Psoas muscle (tissue), 8 donors: ENCODE measurements at places on chromosomes 6 and 20. TPM values are rescaled to one million over a fixed set of nuclear protein-coding genes. Genes with fewer than 3 reads are reported as not detected.

DNA sequence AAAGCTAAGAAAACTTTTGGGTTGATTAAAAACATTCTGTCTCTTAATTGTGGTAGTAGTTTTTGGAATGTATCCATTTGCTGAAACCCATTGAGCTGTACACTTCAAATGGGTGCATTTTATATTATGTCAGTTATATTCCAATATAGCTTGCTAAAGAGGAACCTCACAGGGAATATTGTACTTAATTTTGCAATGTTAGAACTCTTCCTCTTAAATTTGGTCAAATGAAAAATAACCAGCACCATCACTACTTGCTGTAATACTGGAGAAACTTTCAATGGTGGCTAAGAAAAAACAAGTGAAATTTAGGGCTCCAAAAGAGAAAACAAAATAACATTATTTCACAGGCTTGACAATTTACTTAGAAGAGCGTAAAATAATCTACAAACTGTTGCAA lies 651.5 kb downstream of the MAFB start:
- DNase-seq = no peak

GRCh38 chr6:101393251-101393828 lies at the start of gene GRIK2:
GRIK2 (plus strand) TSS chr6:101393708.
- no peak for DNase-seq

DNA sequence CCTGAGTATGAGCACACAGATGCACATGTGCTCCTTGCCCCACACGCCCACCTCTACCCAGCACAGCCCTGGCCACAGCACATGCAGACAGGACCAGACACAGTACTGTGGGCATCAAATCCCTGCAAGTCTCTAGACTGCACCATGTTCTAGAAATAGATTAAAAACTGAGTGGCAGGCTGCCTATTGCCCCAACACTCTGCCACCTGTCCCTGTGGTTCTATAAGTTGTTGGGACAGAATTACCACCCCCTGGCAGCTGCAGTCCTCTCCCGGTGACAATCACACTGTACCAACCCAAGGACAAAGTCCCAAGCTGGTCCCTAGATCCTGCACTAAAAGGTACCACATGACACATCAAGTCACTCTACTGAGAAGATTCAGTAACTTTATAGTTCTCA lies 70.2 kb downstream of the B3GAT2 start:
- DNase-seq = no peak

DNA sequence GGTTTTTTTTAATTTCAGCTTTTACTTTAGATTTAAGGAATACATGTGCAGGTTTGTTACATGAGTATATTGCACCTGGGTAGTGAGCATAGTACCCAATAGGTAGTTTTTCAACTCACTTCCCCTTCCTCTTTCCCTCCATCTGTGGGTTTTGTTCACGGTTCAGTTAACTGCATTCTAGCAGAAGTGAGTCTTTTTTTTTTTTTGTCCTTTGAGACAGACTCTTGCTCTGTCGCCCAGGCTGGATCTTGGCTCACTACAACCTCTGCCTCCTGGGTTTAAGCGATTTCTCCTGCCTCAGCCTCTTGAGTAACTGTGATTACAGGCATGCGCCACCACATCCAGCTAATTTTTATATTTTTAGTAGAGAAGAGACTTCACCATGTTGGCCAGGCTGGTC lies 8.7 kb downstream of the UBR2 start:
- DNase-seq = no peak

- no peak for DNase-seq
Observed at GRCh38 chr20:39211060-39211748, 249.1 kb downstream of the DHX35 start.

The IPCEF1 gene
- 0.03 TPM for polyA plus RNA-seq

DNA sequence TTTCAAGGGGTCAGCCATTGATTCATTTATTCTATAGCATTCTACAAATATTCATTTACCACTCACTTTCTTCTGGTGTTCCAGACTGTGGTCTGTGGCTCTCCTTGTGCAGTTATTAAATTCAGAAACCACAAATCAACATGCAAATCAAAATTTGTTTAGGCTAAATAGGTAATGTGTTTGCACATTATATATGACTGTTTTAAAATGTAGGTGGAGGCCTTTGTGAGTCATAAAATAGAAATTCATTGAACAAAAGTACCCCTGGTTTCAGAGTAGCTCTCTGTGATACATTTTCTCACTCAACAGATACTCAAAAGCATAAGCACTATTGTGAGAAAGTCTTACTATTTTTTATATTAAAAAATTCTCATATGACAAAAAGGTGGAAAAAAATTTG lies 385.5 kb upstream of the TSHZ2 start:
- no peak for DNase-seq

DNA sequence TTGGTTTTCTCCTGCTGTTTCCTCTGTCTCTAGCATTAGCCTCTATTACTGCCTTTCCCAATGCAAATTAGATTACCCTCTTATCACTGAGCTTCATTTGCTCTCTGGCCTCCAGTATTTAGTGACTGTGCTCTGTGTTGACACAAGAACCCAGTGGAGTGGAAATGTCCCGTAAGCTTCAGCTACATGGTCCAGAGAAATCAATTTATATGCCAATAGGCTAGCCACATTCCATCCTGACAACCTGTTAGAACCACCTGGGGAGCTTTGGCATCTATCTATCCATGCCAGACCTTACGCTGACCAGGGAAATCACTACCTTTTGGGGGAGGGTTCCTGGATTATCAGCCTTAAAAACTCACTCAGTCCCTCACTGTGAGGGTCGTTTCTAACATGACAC lies 459.6 kb downstream of the UTRN start:
- DNase-seq = no peak

DNA sequence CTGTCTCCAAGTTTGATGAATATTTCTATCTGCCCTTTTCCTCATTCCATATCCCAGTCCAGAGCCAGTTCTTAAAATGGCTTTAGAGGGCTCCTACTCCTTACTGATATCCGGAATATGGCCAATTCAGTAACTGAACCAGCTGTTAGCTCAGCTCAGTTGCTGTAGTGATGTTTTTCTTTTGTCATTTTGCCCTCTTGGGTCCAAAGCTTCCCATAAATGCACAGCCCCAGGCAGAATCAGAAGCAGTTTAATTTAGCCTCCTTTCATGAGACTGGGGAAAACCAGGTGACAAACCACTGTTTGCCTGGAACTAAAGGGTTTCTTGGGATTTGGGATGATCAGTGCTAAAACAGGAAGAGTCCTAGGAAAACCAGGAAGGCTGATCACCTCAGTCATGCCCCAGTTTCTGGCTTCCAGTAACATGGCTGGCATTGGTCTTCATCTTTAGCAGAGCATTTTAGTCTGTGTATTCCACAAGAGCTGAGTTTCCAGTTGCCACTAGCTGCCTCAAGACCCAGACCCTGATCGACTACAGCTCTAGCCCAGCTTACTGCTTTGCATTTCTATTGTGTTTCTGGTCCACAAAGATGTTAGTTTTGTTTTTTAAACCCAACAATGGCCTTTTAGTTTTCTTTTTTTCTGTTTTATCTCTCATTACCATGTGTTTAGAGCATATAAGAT lies 40.6 kb upstream of the REV3L start:
- no peak for DNase-seq

DNA sequence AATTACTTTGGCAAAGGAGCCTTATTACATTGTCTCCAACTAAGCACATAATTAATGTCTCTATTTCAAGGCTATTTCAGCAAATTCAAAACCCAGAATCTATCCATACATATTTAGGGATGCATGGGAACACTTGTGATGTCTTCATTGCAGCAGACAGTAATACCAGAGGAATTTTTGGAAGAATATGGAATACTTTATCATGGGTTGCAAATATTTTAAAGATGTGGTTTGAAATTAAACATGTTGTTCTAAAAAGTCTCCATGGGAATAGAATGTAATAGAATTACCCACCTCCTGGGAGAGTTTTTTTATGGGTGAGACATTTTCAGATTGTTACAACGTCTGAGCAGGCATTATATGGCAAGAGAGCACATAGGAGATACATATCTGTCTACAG lies 170.8 kb downstream of the KCNQ5 start:
- no peak for DNase-seq

DNA sequence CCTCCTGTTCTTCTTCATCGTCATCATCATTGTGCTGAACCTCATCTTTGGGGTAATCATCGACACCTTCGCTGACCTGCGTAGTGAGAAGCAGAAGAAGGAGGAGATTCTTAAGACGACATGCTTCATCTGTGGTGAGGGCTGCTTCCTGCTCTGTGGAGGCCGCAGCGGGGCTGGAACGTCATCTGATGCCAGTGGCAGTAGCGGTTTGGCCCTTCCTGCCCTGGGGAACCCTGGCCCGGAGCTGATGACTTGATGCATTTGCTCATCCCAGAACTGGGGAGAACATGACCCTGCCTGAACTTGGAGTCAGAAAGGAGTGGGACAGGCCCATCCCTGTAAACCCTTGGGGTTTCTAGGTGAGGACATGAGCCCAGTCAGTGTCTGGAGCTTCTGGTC lies 18.7 kb downstream of the UQCC2 start:
- DNase-seq = peak; percentile 59

GRCh38 chr6:106476331-106477105 lies 116.0 kb downstream of the CRYBG1 start:
- DNase-seq = no peak

The ZNF133 gene
- 9.8 TPM for polyA plus RNA-seq

The C4A gene
- polyA plus RNA-seq = 3.0 TPM

DNA sequence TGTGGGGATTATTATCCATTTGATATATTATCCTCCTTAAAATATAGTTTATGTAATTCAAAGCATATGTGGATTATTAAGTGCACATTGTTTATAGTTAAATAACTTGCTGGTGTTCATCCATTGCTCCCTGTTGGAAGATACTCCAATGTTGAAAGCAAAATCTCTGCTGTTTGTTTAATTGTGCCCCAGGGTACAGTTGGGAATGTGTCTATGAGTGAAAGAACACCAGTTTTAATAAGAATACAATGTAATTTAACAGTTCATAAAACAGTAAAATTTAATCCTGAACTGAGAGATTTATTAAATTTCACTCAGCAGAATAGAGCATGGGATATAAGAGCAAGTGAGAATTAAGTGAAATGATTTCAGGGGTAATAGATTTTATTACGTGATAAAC lies 364.9 kb downstream of the GRIK2 start:
- DNase-seq = no peak

The ALDH8A1 gene
- 0.44 TPM for polyA plus RNA-seq

GRCh38 chr6:3849681-3850450 lies 693 bp downstream of the FAM50B start:
- DNase-seq = peak; percentile 71

DNA sequence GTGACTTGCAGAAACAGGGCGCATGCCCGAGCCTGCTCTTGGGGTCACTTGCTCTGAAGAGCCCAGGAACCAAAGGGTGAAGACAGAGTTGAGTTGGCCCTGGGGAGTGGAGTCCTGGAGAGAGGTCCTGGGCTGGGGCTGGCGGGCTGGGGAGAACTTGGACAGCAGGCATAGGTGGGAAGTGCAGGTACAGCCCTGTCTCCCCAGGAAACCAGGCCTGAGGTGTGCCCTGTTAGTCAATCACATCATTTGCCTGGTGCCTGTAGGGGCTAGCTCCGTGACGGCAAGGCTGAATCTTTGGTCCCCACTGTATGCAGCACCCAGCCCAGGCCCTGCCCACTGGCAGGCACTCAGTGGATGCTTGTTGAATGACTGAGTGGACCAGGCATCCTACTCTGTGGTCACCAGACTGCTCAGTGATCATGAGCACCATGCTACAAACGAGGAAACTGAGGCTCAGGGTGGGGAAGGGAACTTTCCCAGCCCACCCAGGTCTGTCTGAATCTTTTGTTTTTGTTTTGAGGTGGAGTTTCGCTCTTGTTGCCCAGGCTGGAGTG lies 15.6 kb upstream of the NOL4L start:
- DNase-seq = no peak

The FAM8A1 gene
- 12.8 TPM for polyA plus RNA-seq

DNA sequence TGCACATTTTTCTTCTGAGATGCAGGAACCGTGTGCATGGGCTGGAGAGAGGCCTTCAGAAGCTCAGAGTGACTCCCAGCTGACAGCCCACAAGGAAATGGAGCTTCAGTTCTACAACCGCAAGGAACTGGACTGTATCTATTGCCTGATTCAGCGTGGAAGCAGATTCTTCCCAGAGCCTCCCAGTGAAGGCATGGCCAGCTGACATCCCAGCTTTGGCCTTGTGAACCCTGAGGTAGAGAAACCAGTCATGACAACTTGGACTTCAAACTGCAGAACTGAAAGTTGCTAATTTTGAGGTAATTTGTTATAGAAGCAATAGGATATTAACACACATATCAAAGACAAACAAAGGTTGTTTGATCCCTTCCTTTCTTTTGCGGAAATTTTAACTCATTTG lies 94.3 kb upstream of the NOX3 start:
- DNase-seq = no peak

The PI16 gene
- polyA plus RNA-seq = 1.6 TPM

- no peak for DNase-seq
Observed at GRCh38 chr6:157150076-157150475, 173.2 kb downstream of the TMEM242 start.

DNA sequence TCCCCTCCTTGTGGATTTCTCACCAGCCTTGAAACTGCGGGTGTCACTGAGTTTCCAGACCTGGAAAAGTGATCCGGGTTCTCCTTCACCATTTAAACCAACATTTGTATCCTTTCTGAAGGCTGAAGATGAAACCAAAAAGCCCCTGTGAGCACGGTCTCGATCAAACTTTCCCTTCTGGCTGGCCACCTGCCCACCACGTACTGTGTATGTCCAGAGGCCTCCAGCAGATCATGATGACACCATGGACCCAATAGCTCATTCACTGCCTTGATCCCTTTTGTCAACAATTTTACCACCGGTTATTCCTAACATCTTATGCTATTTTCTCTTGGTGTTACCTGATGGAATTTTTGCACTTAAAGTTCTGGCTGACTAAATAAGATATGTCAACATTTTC lies 15.6 kb downstream of the ULBP1 start:
- no peak for DNase-seq

DNA sequence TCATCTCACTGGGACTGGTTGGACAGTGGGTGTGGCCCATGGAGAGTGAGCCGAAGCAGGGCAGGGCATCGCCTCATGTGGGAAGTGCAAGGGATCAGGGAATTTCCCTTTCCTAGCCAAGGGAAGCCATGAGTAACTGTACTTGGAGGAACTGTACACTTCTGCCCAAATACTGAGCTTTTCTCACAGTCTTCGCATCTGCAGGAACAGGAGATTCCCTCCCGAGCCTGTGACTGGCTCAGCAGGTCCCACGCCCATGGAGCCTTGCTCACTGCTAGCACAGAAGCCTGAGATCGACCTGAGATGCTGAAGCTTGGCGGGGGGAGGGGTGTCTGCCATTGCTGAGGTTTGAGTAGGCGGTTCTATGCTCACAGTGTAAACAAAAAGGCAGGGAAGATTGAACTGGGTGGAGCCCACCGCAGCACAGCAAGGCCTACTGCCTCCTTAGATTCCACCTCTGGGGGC lies 10.4 kb upstream of the CALHM5 start:
- no peak for DNase-seq
